GM10248 (cell line): ENCODE measurements at places on chromosomes 7 and 10.

DNA sequence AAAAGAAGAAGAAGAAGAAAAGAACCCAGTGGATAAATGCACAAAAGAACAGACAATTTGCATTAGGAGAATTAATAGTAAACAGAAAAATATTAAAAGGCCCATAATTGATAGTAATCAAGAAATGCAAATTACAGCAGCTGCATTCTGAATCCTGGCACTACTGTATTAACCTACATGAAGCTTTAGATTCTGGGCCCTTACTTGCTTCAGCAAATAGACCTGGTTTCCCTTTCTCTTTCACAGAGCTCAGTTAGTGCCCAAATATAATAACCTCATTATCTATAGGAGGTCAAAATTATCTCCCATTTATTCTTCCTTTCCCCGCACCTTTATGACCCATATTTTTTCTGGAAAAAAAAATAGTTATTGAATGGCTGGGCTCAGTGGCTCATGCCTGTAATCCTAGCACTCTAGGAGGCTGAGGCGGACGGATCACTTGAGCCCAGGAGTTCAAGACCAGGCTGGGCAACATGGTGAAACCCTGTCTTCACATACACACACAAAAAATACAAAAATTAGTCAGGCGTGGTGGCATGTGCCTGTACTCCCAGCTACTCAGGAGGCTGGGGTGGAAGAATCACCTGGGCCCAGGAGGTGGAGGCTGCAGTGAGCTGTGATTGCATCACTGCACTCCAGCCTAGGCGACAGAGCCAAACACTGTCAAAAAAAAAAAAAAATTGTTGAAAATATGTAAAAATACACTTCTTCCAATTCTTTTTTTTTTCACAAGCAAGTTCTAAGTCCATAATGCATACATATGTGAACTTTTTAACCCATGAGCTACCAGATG is 36.0 kb upstream of the PIK3AP1 start:
- DNase-seq = peak; percentile 37

GRCh38 chr7:11557627-11558026 is 274.4 kb downstream of the THSD7A start:
- peak; percentile 16 for DNase-seq

GRCh38 chr10:49733866-49734265 is 28.3 kb downstream of the OGDHL start:
- DNase-seq = no peak

DNA sequence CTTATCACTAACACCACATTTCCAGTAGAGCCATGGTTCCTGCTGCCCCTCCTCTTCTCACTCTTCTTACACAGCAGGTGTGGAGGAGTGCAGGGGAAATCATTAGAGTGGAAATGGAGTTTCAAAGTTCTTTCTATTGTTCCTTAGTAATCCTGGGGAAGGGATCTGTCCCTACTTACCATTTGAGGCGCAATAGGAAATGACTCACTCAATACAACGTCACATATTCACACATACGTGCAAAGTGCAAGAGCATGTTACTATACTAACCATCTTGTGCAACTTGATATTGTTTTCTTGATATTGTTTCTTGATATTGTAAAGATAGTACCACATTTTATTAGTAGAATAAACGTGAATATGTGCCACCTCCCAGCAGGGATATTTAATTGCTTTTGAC is 1010.2 kb downstream of the DNAJB9 start:
- no peak for DNase-seq

DNA sequence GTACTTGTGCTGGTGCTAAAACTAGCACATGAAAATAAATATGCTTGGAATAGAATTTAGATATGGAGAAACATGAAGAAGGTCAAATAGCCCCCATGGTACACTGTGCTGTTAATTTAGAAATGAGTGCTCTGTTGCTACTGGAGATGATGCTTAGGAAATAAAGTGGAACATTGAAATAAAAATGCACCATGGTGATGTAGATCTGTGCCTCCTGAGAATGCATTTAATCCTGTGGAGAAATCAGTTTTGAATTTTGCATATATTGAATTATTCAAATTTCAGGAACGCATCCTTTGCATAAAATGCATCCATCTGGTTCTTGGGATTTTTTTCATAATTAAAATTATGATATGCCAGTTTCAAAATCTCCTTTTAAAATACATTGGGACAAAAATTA is 44.5 kb downstream of the PLEKHA8 start:
- no peak for DNase-seq

- no peak for DNase-seq
These were observed 16.7 kb upstream of the SPOCK2 start for GRCh38 chr10:72105098-72105475.

- DNase-seq = peak; percentile 36
These were observed 84.7 kb downstream of the SNX10 start for GRCh38 chr7:26376175-26376917.

- peak; percentile 18 for DNase-seq
These were observed 17.0 kb downstream of the PNLIPRP3 start for GRCh38 chr10:116444527-116445142.

DNA sequence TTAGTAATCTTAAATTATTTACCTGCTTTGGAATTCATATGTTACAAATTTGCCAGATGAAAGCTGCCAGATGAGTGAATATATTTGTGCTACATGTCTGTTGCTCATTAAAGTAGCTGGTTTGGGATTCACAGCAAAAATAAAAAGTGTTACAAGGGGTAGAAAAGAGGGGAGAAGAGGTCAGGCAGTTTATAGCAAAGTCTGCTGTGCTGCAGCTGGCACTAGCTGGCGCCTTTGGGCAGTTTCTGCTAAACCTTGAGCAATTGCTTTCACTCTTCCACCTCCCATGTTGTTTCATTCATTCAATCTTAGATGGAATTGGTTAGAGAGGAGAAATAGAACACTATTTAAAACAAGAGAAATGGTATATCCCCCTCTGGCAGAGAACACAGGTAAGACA is 404.1 kb upstream of the LRGUK start:
- DNase-seq = no peak

- no peak for DNase-seq
These were observed 108.0 kb downstream of the LRRTM3 start for GRCh38 chr10:67033878-67034277.

DNA sequence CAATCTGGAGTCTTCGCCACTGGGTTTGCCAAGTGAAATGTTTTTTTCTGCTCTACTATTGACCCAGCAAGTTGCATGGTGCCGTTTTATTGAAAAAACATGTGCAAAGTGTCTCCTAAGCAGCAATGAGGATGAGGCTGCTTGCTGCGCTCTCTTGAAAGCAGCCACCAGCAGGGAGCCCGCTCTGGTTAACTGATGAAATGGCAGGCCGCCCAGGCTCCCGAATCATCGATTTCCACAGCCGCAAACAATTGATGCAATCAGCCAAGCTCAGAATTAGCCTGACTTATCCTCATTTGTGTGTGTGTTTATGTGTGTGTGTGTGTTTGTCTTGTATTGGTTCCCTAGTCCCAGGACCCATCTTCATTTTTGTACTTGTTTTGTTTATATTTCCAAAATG is 22.2 kb upstream of the LYZL1 start:
- no peak for DNase-seq

GRCh38 chr10:48934672-48935501 is 4.8 kb downstream of the LRRC18 start:
- DNase-seq = no peak

- no peak for DNase-seq
These were observed 468.6 kb upstream of the COBL start for GRCh38 chr7:51785171-51785570.

DNA sequence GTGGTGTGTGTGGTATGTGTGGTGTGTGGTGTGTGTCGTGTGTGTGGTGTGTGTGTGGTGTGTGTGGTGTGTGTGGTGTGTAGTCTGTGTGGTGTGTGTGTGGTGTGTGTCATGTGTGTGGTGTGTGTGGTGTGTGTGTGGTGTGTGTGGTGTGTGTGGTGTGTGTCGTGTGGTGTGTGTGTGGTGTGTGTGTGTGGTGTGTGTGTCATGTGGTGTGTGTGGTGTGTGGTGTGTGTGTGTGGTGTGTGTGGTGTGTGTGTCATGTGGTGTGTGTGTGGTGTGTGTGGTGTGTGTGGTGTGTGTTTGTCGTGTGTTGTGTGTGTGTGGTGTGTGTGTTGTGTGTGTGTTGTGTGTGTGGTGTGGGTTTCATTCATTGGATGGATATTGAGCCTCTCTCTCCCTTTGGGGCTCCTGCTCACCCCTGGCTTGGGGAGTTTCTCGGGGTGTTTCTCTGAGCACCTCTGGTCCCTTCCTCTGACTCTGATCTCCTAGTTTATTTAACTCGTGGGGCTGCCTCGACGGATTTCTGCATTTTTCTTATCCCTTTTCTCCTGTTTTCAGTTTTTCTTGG is 145.8 kb downstream of the DNAJB6 start:
- no peak for DNase-seq

DNA sequence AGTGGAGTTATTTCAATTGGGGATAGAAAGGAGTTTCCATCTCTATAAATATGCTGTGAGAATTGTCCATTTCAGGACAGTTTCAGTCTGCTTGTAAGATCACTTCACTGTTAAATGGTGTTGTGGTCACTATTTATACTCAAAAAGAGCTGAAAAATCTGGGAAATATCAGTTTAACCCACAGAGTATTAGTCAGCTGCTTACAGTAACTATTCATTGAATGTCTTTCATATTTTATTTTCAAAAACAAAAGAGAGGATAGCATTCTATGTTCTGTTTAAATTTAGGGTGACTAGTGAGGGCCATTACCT is 85.4 kb upstream of the PLXDC2 start:
- DNase-seq = no peak

GRCh38 chr10:50992356-50992901 is 81.9 kb upstream of the PRKG1 start:
- no peak for DNase-seq

DNA sequence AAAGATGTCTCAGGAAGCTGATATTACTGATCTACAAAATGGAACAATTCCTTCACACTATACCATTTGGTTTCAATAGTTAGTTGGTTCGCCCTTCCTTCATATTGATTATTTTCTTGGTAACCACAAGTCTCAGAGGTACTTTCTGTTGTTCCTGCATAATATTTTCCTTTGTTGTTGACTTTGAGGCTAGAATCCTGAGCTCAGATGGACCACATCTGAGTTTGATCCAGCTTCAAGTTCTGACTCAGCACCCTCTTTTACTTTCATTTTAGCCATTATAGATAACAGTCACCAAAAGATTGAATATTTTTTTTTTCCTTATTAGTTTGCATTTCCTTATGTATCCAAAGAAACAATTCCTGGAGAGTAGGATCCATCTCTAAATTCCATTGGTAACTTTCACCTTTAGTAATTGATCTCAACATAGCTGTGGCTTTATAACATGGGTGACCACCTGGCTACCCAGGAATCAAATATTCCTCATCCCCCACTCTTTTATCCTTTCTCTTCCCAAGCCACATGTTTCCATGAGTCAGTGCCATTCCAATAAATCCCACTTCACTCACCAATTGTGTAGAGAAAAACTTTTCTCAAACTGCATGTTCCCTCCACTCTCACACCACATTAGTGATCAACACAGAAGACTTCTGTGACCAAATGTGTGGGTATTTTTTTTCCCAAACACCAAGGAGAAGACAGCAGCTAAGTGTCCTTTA is 9.7 kb upstream of the ABCA13 start:
- no peak for DNase-seq

DNA sequence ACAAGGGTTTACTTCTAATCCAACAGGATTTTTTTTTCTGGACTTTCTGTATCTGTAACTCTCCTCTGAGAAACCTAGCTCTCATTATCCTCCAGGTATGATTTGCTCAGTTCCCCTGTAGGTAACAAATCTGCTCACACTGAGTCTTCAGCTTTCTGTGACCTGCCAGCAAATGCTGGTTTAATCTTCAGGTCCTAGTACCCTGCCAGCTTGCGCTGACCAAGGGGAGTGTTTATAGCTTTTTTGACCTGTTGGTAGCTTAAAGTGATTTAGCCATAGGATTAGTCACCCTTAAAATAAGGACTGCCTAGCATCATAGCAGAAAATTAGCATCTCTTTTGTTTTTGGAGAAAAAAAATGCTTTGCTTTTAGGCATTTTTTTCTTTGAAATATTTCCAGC is 22.4 kb downstream of the SND1 start:
- no peak for DNase-seq

GRCh38 chr7:91424371-91424770 is 160.1 kb downstream of the FZD1 start:
- no peak for DNase-seq

DNA sequence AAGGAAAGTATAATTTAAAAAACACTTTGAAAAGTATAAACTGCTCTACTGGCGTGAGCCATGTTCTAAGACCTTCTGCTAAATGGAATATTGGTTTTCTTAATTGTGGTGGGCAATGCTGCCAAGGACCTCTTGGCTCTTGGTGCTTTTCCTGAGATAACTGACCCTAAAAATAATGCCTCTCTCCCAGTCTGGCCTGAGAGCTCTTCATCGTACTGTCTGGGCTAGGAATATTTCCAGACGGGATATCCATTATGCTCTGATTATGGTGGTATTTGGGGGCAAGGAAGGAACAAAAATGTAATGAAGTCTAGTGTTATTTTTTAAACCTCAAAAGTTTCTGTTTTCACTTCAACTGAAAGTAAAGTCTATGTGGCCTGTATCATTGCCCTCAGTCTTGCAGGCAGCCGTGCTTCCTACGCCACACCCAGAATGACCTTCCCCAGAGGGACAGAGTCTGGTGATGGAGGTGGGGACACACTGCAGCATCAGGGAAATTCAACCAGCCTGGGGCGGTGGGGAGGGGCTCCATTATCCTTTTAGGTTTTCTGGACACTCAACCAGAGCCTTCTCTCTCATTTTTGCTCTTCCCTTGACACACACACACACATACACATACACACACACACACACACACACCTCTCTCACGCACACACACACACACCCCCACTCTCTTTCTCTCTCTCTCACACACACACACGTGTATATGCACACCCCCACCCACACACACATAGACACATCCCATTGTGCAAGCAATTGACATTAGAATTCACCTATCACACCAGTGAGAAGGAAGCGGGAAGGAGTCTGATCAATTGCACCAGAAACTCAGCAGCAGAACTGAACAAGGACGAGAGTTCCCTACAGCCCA is 99.6 kb downstream of the LRRC18 start:
- DNase-seq = peak; percentile 43

GRCh38 chr10:28711776-28712175 is 34.5 kb downstream of the BAMBI start:
- no peak for DNase-seq

GRCh38 chr10:122122493-122122892 is 133.5 kb downstream of the TACC2 start:
- DNase-seq = no peak

DNA sequence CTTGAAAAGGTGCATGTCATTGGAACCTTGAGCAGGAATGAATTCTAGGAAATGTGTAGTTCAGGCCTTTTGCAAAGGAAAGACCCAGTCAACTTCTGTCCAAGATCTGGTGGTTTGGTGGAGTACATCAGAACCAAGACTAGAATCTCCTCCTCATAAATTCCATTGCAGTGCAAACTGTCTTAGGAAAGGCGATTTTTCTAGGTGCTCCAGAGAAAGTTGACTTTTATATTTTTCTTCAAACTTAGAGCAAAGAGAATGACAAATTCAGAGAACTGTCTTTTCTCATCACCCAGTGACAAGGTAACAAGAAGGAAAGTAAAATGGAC is 50.0 kb downstream of the PRTFDC1 start:
- no peak for DNase-seq

- no peak for DNase-seq
These were observed 46.3 kb downstream of the HK1 start for GRCh38 chr10:69324583-69324982.

GRCh38 chr10:121325490-121326231 is 272.6 kb downstream of the FGFR2 start:
- DNase-seq = no peak

GRCh38 chr7:149686011-149686410 is 87.4 kb downstream of the ZNF467 start:
- no peak for DNase-seq

GRCh38 chr7:29386196-29386765 is 177.4 kb upstream of the PRR15 start:
- DNase-seq = no peak

- DNase-seq = no peak
These were observed 55.9 kb downstream of the RSU1 start for GRCh38 chr10:16761300-16761699.
